RWPE2 (cell line): ENCODE measurements at places on chromosomes 7 and 10.
A peak's percentile ranks its signal among the peaks of the same experiment; 100 is the strongest.

DNA sequence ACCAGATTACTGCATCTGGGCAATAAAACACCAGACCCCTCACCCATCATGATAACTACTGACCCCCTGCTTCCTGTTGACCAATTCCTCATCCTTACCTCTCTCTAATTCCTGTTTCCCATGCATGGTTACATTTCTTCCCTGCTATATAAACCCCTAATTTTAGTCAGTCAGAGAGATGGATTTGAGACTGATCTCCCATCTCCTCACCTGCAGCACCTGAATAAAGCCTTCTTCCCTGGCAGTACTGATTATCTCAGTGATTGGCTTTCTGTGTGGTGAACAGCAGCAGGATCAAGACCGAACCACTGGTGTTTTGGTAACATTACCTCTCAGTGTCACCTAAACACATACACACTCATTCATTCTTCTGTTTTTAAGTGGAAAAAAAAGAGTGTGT is 41.2 kb upstream of the SVIL start:
- DNase-seq, result no peak

GRCh38 chr10:62811159-62811875 is 4.8 kb downstream of the EGR2 start:
- no peak for DNase-seq

DNA sequence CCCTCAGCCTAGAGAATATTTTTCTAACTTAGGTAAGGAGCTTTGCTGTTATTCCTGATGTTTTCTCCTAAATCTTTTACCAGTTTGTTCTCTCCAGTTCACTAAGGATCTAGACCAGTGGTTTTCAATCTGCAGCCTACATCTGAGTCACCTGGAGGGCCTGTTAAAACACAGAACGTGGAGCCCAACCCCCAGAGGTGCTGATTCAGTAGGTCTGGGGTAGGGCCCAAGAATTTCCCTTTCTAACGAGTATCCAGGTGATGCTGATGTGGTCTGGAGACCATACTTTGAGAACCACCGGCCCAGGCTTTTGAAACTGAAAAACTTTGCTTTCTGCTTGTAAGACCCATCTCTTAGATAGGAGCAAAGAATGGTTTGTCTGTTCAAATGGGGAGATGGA is 51.2 kb upstream of the KMT2E start:
- DNase-seq, result peak; percentile 85

DNA sequence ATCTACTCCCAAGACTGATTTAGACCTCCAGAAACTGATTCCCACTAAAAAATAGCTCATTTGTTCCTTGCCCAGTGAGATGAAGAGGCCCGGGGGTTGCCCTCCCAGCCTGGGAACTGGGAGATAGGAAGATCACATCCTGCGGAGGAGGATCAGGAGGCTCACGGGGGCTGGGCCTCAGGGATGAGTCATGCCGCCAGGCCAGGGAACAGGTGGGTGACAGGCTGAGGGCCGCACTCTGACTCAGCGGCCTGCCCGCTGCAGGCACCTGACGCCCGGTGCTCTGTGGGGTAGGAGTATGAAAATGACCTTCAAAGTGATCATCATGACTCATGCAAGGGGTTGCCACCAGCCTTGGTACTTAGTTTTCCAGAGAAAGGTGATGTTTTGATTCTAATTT is 104.5 kb upstream of the ZPBP start:
- no peak for DNase-seq

- no peak for DNase-seq
Measured at GRCh38 chr7:41007351-41007751, 695.5 kb downstream of the INHBA start.

GRCh38 chr10:24642921-24643678 is 80.6 kb downstream of the ARHGAP21 start:
- no peak for DNase-seq
